ENCODE measurements at places on chromosomes 11 and 22. TPM values are rescaled to one million over a fixed set of nuclear protein-coding genes. Genes with fewer than 3 reads are reported as not detected.

KLHL35 gene
- total RNA-seq, result not detected

- no peak for DNase-seq
These were observed 47.3 kb downstream of the CTTN start for GRCh38 chr11:70445605-70446004.

DNA sequence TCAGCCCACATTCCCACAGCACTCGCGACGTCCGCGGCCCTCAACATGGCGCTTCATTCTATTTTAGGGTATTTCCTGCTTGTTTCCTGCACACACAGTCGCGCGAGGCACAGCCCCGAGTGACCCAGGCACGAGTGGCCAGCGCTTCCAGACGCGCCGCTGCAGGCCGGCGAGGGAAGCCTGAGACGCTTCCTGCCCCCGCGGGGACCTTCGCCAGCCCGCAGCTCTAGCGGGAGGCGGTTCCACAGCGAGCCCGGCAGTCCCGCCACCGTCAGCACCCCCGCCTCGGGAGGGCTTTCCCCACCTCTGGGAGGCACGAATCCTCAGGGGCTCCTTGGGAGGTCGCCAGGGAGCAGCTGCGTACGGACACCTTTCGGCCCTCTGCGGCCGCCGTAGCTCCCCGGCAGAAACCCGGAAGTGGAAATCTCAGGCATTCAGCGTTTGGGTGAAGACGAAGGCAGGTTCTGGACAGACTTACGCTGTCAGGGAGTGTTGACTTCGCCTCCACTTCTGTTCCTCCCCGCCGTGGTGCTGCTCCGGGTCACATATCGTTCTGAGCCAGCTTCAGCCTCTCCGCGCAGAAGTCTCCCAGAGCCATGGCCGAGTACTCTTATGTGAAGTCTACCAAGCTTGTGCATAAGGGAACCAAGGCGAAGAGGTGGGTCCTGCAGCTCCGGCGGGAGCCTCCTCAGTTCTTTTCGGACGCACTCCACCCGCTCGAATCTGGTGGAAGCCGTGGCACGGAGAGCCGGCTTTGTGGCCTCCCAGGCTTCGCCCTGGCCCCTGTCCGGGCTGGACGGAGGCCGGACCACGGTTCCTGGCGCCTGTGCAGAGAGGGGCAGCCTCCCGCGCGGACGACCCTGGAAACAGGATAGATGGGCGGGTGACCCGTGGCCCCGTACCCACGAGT is 2925.9 kb upstream of the OR11H1 start:
- peak; percentile 61 for DNase-seq

DNA sequence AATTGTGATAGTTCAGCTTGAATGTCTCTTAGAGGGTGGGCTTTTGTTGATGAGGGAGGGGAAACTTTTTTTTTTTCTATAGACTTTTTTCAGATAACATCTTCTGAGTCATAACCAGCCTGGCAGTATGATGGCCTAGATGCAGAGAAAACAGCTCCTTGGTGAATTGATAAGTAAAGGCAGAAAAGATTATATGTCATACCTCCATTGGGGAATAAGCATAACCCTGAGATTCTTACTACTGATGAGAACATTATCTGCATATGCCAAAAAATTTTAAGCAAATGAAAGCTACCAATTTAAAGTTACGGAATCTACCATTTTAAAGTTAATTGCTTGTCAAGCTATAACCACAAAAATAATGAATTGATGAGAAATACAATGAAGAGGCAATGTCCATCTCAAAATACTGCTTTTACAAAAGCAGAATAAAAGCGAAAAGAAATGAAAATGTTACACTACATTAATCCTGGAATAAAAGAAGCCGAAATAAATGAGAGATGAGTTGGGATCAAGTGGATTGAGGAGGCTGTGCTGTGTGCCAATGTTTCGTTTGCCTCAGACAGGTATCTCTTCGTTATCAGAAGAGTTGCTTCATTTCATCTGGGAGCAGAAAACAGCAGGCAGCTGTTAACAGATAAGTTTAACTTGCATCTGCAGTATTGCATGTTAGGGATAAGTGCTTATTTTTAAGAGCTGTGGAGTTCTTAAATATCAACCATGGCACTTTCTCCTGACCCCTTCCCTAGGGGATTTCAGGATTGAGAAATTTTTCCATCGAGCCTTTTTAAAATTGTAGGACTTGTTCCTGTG is 3.9 kb downstream of the MALAT1 start:
- DNase-seq, result no peak

GRCh38 chr11:71208011-71208774 is 44.2 kb downstream of the SHANK2 start:
- no peak for DNase-seq

- no peak for DNase-seq
These were observed 18.0 kb downstream of the CSNK2A3 start for GRCh38 chr11:11335043-11335442.

FXYD6 gene
- total RNA-seq, result not detected

GRCh38 chr11:65796726-65797601 is 10.1 kb downstream of the OVOL1 start:
- no peak for DNase-seq
